NAMALWA (cell line): ENCODE measurements at places on chromosomes 2 and 18.

DNA sequence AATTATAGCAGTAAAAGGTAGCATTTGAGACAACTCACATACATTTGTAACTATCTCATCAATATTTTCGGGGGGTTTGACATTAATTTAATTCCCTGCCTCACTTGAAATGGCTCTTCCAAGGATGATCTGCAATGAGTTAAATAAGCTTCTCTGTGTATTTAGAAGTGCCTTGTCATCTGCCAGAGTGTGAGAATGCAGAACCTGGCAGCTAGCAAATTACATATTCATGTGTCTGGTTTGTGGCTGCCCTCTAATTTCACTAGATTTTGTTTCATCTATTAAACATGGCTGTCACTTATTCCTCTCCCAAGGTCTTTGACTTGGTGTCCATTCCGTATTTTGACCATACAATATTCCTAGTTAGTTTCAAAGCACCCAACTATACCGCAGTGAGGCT, 158.3 kb upstream of the CAVIN2 start:
- DNase-seq = no peak

DNA sequence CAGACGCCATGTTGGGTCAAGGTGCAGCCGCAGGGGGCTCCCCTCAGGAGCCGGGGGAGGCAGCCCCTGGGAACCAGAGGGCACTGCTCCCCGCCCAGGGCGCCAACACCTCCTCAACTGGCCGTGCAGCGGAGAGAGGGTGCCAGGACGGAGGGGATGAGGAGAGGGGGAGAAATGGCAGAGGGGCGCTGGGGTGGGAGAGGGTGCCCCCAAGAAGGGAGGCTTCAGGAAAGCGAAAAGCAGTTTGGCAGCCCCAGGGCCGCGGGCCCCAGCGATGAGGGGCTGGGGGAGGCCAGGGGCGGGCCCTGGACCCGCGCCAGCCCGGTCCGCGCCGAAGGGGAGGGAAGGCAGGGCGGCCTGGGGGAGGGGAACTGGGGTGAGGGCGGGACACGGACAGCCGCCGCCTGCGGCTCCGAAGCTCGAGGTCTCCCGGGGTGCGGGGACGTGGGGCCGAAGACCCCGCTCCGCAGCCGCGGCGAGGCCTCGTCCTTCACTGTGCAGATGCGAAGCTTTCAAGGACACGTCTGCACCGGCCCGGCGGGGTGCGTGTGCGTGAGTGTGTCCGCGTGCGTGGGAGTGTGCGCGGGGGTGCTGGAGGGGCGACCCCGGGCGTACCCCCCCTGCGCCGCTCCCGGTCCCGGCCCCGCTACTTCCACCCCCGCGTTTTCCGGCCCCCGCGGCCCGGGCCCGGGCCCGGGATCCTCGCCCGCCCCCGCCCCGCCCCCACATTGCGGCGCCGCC, 1.4 kb downstream of the DNMT3A start:
- no peak for DNase-seq

- peak; percentile 87 for DNase-seq
Measured at GRCh38 chr2:26033270-26033817, 540 bp upstream of the RAB10 start.

DNA sequence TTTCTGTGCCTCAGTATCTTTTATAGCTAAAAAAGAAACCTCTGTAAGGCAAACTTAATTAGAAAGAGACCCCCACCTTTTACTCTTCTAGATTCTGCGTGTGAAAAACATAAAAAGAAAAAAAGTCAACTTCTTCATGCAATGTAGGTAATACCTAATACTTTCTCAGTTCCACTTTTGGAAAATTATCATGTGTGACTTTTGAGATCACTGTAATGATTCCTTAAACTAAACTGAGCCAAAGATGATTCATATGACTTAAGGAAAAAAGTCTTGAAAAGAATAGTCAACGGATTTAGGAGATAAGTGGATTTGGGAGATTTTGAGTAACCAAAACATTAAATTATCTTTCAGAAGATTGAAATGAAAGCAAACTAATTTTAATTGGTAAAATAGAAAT, 48.9 kb downstream of the PLEKHA3 start:
- no peak for DNase-seq

GRCh38 chr2:59882822-59883221, 670.6 kb downstream of the BCL11A start:
- no peak for DNase-seq
